ENCODE measurements at places on chromosomes 12 and 14.

DNA sequence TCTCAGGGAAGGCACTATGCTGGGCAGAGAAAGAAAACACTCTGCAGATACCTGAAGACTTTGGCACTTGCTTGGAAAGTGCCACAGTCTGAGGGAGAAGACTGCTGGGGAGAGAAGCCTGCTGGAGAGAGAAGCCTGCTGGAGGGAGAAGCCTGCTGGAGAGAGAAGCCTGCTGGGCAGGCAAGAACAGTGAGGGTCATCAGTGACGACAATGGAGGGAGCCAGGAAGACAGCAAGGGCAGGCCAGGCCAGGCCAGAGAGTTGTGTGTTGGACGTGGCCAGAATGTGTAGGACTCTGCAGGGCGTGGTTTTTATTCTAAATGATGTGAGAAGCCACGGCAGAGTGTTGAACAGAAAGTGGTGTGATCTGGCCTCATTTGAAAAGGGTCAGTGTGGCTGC lies 185.3 kb upstream of the ABCD2 start:
- DNase-seq = no peak

- no peak for DNase-seq
Observed at GRCh38 chr12:70074510-70074909, 168.7 kb upstream of the CNOT2 start.

DNA sequence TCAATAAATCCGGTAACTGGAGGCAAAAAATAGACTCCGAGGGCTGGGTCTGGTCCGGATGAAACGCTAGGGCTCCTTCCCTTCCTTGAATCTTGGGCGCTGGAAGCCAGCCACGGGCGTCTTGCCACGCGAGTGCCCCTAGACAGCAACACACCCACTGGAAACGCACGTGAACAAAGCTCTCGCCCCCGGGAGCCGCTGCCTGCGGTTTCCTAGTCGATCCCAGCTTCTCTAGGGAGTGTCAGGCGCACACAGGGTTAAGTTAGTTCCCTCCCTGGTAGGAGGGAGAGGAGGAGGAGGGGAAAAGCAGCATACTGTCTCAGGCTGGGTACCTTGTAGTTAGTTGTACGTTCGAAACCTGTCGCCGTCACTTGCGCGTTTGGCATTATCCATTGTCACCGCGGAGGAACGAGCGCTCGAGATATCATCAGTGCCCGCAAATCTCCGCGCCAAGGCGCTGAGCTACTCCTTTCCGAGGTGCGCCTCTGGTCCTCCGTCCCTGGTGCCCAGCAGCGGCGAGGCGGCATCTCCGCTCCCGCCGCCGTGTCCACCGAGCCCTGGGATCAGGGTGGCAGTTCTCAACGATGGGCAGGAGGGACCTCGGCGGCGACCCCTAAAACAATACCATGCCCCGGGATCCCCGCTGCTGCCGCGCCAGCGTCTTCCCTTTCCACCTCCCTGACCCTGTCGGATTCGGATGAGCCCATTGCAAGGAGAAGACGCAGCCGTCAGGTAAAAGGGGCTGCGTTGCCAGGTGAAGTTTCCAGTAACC lies at the start of gene FLRT2:
FLRT2 (plus strand) TSS at position 342 of the 772 bp plus-strand sequence. CDS start 91,371 bp downstream, outside the sequence.
- no peak for DNase-seq

DNA sequence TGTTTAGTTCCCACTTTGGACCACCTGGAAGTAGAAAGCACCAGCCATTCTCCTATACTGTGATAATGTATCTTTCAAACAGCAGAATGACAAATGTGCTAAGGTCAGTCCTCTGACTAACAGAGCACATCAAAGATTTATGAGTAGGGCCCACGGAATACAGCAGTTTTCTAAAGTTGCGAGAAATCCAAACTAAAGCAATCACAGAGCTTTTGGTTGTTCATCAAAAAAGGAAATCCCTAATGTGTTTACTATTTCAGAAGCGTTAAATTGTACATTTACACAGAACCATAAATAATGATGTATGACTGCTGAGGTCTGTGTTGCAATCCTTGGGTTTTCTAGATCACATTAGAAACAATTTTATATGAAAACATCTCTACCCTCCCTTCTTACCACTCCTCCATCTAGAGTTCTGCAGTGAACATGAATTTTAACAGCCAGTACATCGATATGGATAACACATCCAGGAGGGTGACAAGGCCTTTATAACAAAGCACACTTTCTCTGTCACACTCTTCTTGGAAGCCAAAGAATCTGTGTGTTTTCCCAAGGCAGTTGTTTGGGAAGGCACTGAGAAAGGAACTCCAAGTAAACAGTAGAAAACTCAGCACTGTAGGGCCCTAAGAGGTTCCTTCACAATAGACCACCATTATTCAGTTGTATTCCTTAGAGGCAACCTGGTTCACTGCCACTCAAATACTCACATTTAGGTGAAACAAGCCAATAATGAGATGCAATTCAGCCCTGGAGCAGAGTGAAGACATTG lies 7.3 kb downstream of the KITLG start:
- DNase-seq = no peak

- DNase-seq = no peak
Observed at GRCh38 chr14:80176893-80177292, 34.4 kb downstream of the DIO2 start.

- peak; percentile 64 for DNase-seq
Observed at GRCh38 chr12:98653866-98654493, 8.9 kb downstream of the APAF1 start.

Data from CD4-positive, alpha-beta T cell treated with Interleukin-2 at 100 ng/mL for 4 hours (primary cell).